Fibroblast of lung (primary cell): ENCODE measurements at places on chromosomes 2 and 18. TPM values are rescaled to one million over a fixed set of nuclear protein-coding genes. Genes with fewer than 3 reads are reported as not detected.

Gene DOK6
- 4.0 and 6.7 TPM in 2 replicates for total RNA-seq

- DNase-seq, result no peak
- no peaks in the 10 kb centered on the region for H3K4me1 ChIP-seq
- H3K4me3 ChIP-seq, result no peak overlapping the region
Observed at GRCh38 chr2:80050246-80050645, 254.3 kb downstream of the LRRTM1 start.

DNA sequence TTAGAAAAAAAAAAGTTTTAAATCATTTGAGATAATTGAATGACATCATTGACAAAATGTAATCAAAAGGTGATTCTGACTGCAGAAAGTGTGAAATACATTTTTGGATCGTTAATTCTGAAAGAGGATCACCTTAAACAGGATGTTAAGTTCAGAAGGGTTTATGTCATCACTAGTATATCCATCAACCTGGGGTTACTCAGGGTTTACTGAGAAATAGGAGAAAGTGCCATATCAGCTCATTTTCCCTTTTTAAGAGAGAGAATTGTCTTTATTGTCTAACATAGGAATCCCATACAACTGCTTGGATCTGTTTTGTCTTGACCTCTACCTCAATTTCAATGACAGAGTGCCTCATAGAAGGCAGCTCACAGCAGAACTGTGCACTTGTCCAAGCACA is 466.1 kb upstream of the LINC00305 start:
- H3K4me1 ChIP-seq, result no peaks in the 10 kb centered on the region
- H3K27me3 ChIP-seq, result no peaks in the 10 kb centered on the region
- H3K27ac ChIP-seq, result no peak overlapping the region
- H3K4me3 ChIP-seq, result no peak overlapping the region

- H3K36me3 ChIP-seq, result peaks cover 10% of the 10 kb centered on the region
- no peak overlapping the region for H3K27ac ChIP-seq
- peaks cover 3% of the 10 kb centered on the region for H3K4me1 ChIP-seq
- DNase-seq, result no peak
- H3K27me3 ChIP-seq, result no peaks in the 10 kb centered on the region
Observed at GRCh38 chr2:233468047-233468740, 98.4 kb downstream of the USP40 start.

DNA sequence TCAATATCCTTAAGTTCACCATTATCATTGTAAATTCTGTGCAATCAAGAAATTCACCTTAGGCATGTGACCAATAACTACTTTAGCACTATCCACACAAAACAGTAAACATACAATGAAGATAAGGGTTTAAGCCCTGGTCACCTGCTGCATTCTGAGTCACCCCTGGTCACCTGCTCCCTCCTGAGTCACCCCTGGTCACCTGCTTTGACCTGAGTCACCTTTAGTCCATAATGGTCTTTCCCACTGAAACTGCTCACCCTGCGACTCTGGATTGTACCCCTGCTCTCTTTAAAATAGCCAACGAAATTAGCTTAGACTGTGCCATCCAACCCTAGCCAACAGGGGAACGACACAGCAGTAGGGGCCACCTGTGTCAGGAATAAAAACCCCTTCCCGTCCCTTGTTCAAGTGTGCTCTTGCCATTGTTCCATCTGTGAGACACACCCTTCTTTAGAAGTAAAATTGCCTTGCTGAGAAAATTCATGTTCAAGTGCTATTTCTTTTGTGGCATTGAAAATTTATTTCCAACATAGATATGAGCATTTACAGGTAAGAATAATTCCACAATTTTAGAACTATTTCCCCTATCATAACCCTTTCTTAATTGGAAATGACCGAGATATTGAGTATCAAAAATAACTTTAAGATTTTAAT is 902.8 kb downstream of the DSC3 start:
- H3K27me3 ChIP-seq, result no peaks in the 10 kb centered on the region
- DNase-seq, result no peak
- H3K4me3 ChIP-seq, result no peak overlapping the region
- no peak overlapping the region for H3K27ac ChIP-seq
- no peaks in the 10 kb centered on the region for H3K36me3 ChIP-seq

DNA sequence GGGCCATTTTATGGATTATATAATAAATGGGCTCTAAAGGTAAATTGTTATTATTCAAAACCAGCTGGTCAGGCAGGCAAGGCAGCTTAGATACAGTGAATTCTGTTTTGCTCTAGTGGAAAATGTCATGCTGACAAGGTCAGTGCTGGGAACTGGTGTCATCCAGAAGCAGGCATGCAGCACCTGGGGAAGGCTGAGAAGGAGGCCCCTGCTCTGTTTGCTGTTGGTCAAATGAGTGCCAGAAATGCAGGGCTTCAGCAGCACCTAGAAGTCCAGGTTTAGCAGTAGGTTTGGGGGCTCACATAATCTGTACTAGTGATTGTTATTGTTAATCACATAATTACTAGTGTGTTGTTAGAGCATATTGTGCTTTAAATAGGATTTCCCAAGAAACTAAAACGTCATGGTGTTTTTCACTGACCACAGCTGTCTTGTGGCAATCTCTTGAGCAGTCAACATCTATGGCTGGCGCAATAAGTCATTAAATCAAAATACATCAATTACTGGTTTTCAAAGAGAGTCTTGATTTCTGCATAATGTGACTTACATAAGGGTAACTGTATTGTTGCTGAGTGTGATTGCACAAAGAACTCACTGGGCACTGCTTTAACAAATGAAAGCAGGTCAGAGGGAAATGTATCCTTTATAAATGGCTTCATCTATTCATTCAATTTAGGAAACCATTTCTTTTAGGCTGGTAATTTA is 99.1 kb downstream of the MYO3B start:
- no peaks in the 10 kb centered on the region for H3K4me1 ChIP-seq
- no peak overlapping the region for H3K4me3 ChIP-seq
- H3K27ac ChIP-seq, result no peak overlapping the region
- no peak for DNase-seq
- H3K27me3 ChIP-seq, result no peaks in the 10 kb centered on the region

GRCh38 chr2:20221555-20221973 is 3.4 kb downstream of the SDC1 start:
- no peak overlapping the region for H3K27ac ChIP-seq
- peak; percentile 80 for DNase-seq
- no peaks in the 10 kb centered on the region for H3K27me3 ChIP-seq
- H3K36me3 ChIP-seq, result no peaks in the 10 kb centered on the region
- no peak overlapping the region for H3K4me3 ChIP-seq
